ENCODE measurements at places on chromosomes 13 and 19. TPM values are rescaled to one million over a fixed set of nuclear protein-coding genes. Genes with fewer than 3 reads are reported as not detected.

DNA sequence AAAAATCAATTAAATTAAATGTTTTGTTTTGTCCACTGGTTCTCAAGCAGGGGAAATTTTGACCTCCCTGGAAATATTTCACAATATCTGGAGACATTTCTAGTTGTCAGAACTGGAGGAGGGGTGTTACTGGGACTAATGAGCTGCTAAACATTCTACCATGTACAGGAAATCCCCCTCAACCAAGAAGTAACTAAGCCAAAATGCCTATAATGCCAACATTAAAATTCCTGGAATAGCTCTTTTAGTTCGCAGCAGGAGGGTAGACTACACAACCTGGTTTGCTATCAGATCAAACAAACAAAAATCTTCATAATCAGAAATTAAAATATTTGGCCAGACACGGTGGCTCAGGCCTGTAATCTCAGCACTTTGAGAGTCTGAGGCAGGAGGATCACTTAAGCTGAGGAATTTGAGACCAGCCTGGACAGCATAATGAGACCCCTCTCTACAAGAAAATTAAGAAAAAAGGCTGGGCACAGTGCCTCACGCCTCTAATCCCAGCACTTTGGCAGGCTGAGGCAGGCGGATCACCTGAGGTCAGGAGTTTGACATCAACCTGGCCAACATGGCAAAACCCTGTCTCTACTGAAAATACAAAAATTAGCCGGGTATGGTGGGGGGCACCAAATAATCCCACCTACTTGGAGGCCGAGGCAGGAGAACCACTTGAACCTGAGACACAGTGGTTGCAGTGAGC is 13.7 kb upstream of the SMARCA4 start:
- DNase-seq, result no peak

GRCh38 chr13:95536632-95537241 is 15.8 kb upstream of the CLDN10 start:
- no peak for DNase-seq

DNA sequence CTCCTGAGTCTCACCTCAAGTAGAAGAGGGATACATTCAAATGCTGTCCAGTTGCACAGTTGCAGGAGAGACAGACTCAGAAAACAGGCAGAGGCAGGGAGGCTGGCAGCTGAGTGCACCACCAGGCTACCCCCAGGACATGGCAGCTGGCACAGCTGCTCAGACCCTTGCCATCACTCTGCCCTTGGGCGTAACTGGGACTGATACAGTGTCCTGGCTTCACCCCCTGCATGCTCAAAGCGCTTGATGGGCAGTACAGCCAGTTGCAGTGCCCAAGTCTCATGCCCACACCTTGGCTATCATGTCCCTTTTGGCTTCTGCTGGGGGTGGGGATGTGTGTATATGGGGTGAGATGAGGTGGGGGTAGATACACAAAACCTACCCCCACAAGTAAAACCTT is 5.5 kb upstream of the PEPD start:
- no peak for DNase-seq

DNA sequence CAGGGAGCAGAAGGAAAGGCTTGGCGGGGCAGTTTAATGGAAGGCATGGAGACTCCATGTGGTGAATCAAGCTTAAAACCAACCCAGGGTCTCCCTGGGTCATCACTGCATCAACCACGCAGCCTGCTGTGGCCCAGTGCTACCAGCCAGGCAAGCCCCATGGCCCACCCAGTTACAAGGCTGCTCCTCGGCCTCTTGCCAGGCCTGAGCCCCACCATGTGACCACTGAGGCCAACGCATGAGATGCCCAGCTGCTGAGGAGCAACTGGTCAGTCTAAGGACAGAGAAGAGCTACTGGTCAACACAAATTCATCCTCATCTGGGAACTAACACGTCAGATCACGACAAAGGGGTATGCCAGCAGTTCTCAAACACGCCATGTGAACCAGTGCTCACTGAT is 15.4 kb upstream of the KPTN start:
- DNase-seq, result no peak

- no peak for DNase-seq
These were observed 56.7 kb downstream of the AKAP11 start for GRCh38 chr13:42328672-42329071.

The KLK11 gene
- not detected for total RNA-seq
